ENCODE measurements at places on chromosomes 11 and 22.

DNA sequence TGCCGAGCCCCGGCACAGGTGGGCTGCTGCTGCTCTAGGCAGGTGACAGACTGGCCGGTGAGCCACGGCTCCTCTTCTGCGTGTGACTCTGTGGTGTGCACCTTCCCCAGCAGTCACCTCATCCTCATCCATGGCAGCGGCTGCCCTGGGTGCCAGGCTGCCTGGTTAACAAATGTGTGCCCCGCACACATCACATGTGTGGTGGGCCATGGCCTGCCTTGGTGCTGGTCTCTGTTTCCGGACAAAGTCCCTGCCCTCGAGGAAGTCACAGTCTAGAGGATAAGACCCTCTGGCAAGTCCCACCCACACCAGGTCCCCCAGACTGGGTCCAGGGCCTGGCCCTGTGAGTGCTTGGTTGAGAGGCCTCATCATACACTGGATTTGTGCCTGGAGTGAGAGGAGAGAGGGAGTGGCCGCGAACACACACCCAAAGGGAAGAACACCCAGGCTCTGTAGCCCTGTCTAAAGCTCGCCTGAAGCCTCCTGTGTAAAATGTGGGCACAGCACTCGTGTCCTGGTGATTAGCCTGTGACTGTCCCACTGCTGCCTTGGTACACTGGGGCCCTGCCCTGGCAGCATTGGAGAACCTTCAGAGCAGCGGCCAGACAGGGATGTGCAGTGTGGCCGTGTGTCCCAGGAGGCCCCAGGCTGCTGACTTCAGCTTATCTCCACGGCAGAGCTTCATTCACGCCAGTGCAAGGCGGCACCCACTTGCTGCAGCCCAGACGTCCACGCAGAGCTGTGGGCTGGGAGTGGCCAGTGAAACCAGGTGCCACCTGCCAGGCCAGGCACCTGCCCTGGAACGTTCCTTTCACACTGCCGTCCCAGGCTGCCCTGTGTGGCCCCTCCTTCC lies 269.9 kb downstream of the TBC1D22A start:
- no peak for DNase-seq

DNA sequence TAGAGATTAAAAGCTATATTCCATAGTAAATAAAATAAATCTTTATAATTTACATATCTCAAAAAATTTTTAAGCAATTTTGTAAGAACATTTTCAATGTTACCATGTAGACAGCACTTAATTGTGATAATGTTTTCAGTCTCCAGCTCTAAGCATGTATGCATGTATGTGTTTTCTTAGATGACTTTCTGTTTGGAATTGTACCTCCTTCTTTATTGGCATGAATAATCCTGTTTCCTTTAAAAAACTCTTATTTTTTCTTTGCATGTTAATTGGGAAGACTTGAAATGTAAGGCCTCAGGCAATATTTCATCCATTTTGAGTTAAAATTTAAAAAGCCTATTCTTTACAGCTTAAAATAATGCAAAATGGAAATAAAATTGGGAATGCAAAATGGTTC lies 2.0 kb upstream of the OR2AG1 start:
- DNase-seq: no peak

GRCh38 chr11:58057481-58057880 lies 26.7 kb downstream of the OR6Q1 start:
- DNase-seq: no peak

DNA sequence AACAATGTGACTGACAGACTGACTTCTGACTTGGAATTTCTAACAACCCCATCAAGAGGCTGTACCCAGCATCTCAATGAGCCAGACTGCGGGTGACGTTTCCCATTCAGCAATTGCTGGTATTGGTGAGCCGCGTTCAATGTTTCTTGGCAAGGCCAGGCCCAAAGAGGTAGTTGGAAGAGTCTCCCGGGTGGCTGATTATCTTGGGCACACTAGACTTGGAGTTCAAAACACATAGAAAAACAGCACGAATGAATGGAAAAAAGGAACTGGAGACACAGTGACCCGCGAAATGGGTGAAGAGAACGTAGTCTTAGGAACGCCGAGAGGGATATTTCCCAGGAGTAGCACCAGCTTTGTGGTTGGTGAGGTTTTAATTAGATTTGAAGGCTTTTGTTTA lies 115.7 kb downstream of the RPS6KA4 start:
- no peak for DNase-seq

DNA sequence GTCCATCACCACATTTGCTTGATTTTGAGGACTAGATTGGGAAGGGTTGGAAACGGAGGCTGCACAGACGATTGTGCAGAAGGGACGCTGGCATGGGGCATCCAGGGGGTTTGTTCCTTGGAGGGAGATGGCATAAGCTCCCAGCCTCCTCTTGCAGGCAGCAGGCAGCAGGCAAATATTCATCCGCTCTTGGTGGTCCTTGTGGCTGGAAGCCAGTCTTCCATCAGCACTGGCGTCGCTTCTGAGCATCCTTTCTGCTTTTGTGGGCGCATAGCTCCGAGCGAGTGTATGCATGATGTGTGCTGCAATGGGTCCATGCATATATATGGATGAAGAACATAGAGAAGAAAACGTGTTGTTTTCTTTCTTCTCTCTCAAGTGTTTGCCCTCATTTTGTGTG lies 166.1 kb upstream of the NTM start:
- no peak for DNase-seq

Measured in BJ (cell line).